ENCODE measurements at places on chromosomes 16 and 17. TPM values are rescaled to one million over a fixed set of nuclear protein-coding genes. Genes with fewer than 3 reads are reported as not detected.

DNA sequence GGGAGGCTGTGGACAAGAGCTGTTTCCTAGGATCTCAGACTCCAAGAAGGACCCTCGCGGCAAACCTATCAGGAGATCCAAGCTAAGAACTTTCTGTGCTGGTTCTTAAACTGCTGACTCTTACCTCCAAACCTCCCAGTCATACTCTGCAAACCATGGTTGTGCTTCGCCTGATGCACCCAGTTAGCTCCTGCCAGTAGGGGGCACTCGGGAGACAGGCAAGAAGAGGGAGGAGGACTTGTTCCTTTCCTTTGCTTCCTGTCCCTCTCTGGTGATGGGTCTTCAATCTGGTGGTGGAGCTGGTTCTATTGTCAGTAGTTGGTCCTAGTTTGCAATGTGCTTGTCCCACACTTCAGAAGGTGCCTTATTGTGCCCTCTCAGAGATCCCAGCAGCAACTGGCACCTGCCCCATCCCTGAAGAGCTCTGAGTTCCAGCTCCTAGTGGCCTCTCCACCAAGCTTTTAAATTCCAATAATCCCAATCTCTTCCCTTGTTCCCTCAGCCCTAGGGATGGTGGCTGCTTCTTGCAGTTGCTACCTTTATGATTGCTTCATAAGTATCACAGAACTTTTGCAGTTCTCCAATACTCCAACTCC lies 113.5 kb upstream of the RPL38 start:
- H3K4me3 ChIP-seq = no peak overlapping the region
- H3K27me3 ChIP-seq = no peaks in the 10 kb centered on the region
- peak; percentile 20 for DNase-seq
- no peaks in the 10 kb centered on the region for H3K36me3 ChIP-seq

- H3K4me3 ChIP-seq = no peak overlapping the region
- H3K36me3 ChIP-seq = no peaks in the 10 kb centered on the region
- peak; percentile 98 for DNase-seq
- no peaks in the 10 kb centered on the region for H3K27me3 ChIP-seq
- peak overlapping the region; percentile 82 for H3K27ac ChIP-seq
Measured at GRCh38 chr16:73172241-73172972, 124.5 kb upstream of the ZFHX3 start.

DNA sequence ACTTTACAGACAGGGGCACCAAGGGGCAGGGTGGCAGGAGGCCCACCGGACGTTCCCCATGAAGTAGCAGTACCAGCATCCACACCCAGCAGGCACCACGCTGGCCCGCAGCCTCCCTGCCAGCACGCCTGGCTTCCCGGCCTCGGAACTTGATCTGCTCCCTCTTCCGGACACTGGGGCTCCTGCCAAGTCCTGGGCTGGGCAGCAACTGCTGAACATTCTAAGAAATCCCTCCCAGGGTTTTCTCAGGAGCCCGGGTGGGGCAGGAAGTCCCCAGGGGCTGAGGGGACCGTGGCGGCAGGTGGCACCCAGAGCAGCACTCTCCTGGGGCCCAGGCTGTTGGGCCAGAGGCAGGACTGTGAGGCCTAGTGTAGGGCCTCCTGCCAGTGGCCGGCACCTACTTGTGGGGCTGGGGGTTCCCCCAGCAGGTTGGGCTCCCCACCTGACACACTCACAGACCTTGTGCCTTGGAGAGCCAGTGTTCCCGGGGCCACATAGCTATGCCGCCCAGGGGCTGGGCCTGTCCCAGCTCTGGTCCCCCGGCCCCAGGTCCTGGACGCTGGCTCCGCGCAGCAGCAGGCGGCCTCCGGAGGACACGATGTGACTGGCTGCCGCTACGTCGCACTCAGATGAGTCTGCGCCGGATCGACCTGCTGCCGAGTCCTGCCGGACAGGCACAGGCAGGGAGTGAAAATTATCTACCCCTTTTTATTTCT lies 86.2 kb upstream of the CBX4 start:
- H3K4me1 ChIP-seq = no peaks in the 10 kb centered on the region
- DNase-seq = peak; percentile 36
- H3K27me3 ChIP-seq = peaks cover 15% of the 10 kb centered on the region

DNA sequence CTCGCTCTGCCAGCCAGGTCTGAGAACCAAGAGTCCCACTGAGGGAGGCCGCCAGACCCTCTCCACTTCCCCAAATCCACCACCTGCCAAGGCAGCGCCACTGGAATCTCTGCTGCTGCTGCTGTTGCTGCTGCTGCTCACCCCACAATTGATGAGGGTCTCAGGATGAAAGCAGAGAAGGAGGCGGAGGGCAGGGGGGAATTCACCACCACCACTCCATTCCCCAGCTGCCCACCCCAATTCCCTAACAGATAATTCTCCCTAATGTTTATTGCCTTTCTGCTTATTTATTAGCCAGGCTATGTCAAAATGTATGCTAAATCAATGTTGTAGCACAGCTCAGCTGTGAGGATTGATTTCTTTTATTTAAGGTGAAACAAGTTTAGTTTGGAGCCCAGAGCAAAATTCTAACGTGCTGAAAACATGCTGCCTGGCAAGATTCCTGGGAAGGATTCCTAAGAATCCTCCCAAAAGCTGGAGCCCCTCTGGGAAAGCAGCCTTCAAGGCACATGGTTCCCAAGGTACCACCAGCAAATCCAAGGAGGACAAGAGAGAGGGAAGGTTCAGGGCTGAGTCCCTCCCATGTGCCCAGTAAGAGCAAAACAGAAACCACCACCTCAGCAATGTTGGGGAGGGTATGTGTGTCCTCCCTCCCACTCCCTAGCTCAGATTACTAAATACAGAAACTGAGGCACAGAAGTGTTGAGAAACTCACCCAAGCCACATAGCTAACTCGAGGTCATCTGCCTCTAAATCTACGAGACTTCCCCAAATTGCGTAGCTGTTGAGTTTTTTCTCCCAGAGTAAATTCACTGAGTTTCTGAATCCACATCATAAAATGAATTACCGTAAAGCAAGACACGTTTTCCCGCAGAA lies 12.2 kb upstream of the CDH5 start:
- H3K27me3 ChIP-seq = peaks cover under 1% of the 10 kb centered on the region
- no peaks in the 10 kb centered on the region for H3K4me1 ChIP-seq
- H3K36me3 ChIP-seq = no peaks in the 10 kb centered on the region
- DNase-seq = no peak
- H3K27ac ChIP-seq = no peak overlapping the region

- no peaks in the 10 kb centered on the region for H3K4me1 ChIP-seq
- H3K4me3 ChIP-seq = no peak overlapping the region
- H3K36me3 ChIP-seq = no peaks in the 10 kb centered on the region
- H3K27me3 ChIP-seq = no peaks in the 10 kb centered on the region
- no peak overlapping the region for H3K27ac ChIP-seq
Measured at GRCh38 chr17:62092784-62093183, 27.7 kb upstream of the MED13 start.

DNA sequence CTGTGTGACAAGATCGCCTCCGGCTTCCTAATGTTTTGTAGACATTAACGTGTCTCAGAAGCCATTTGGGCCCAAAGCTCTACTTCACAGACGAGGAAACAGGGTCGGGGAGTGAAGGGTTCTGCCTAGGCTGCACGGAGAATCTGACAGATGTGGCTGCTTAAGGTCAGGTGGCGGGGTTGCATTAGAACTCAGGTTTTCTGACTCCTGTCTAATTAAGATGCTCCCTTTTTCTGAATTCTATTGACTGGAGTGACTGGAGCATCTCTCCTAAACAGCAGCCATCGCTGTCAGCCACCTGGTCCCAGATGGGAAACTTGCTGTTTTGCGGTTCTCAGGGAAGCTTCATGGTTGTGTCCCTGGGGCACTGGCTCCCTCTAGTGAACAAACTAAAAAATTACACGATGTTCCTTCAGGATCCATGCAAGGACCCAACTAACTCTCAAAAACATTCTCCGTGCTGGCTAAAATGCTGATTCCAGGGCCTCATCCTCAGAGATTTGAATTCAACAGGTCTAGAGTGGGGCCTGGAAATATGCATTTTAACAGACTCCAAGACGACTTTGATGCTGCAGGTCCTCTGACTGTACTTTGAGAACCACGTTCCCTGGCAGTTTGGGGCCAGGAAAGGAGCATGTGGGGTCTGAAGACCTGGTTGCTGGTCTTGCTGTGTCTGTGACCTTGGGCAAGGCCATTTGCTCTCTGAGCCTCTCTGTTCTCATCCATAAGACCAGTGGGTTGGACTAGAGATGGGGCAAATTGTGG lies 117.4 kb downstream of the IRF8 start:
- H3K4me1 ChIP-seq = no peaks in the 10 kb centered on the region
- H3K36me3 ChIP-seq = no peaks in the 10 kb centered on the region
- no peak overlapping the region for H3K4me3 ChIP-seq
- DNase-seq = peak; percentile 73

- H3K4me1 ChIP-seq = peaks cover 24% of the 10 kb centered on the region
- DNase-seq = peak; percentile 40
- H3K4me3 ChIP-seq = peak overlapping the region; percentile 45
Measured at GRCh38 chr16:4316864-4317531, 1.1 kb downstream of the GLIS2 start.

GRCh38 chr17:57560319-57560705 lies 184.8 kb downstream of the CCDC182 start:
- no peaks in the 10 kb centered on the region for H3K27me3 ChIP-seq
- no peak overlapping the region for H3K27ac ChIP-seq
- H3K4me3 ChIP-seq = no peak overlapping the region
- H3K36me3 ChIP-seq = no peaks in the 10 kb centered on the region

Gene ALOX15B
- not detected for total RNA-seq

DNA sequence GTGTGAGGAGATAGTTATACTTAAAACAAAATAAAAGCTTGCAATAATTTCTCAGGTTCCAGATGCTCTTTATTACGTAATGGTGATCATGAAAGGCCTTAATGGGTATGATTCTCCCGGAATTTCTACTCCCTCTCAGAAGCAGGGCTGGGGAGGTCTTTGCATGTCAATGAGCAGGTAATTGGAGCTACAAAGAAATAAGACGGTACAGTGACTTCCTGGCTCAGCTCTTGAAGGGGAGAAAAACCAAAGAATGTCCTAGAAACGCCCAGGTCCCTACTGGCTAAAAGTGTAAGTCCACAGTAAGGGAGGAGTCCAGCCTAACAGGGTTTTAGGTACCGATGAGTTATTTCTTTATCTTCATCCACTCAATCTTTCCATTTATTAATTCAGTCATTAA lies 390.9 kb downstream of the TMEM114 start:
- no peaks in the 10 kb centered on the region for H3K4me1 ChIP-seq
- H3K4me3 ChIP-seq = no peak overlapping the region
- H3K27ac ChIP-seq = no peak overlapping the region
- DNase-seq = no peak

DNA sequence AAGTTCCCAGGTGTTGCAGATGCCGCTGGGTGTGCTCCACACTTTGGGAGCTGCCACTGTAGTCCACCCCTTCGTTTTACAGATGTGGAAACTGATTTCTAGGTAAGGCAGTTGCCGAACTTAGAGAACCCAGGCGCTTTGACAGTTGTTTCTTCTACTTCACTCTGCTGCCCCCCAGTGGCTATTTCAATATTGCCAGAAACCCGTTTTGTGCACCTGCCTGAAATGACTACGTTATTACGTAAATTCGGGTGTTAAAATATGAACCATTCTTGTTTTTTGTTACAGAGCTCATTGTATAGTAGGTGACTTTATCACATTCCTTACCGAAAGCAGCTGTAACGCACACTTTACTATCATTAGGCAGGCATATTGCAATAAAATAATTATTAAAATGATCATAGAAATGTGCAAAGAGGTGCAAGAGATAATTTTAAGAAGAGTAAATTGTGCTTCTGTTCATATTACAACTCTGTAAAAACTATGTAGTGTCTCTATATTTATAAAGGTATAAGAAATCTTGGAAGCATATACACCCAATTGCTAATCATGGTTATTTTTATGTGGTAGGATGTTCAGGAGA lies 44.9 kb downstream of the OTOA start:
- no peak overlapping the region for H3K27ac ChIP-seq
- H3K4me1 ChIP-seq = no peaks in the 10 kb centered on the region
- no peaks in the 10 kb centered on the region for H3K36me3 ChIP-seq
- no peak overlapping the region for H3K4me3 ChIP-seq
- H3K27me3 ChIP-seq = no peaks in the 10 kb centered on the region
- peak; percentile 70 for DNase-seq

DNA sequence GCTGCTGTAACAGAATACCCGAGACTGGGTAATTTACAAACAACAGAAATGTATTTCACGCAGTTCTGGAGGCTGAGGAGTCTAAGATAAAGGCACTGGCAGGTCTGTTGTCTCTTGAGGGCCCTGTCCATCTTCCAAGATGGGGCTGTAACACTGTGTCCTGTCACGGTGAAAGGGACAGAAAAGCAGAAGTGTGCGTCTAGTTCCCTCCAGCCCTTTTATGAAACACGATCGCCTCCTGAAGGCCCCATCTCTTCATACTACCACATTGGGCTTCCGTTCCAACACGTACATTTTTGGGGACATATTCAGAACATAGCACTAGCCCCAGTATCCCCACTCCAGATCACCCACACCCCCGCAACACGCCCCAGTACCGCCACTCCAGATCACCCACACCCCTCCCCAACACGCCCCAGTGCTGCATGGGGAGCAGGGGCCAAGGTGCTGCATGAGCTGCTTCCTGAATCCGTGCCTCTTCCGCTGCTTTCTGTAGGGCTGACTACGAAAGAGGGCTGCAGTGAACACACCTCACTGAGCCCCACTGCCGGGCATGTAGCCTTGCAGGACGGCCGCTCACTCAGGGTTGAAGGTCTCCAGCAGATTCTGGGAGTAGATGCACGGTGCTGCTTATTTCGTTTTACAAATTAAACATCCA lies 91.9 kb downstream of the RPTOR start:
- H3K27ac ChIP-seq = no peak overlapping the region
- no peak overlapping the region for H3K4me3 ChIP-seq
- no peak for DNase-seq
- H3K36me3 ChIP-seq = no peaks in the 10 kb centered on the region
- no peaks in the 10 kb centered on the region for H3K27me3 ChIP-seq
- H3K4me1 ChIP-seq = no peaks in the 10 kb centered on the region
